ENCODE measurements at places on chromosomes 5 and 9.
A peak's percentile ranks its signal among the peaks of the same experiment; 100 is the strongest.

- DNase-seq: peak; percentile 22
Measured at GRCh38 chr9:38017149-38017884, 51.7 kb downstream of the SHB start.

DNA sequence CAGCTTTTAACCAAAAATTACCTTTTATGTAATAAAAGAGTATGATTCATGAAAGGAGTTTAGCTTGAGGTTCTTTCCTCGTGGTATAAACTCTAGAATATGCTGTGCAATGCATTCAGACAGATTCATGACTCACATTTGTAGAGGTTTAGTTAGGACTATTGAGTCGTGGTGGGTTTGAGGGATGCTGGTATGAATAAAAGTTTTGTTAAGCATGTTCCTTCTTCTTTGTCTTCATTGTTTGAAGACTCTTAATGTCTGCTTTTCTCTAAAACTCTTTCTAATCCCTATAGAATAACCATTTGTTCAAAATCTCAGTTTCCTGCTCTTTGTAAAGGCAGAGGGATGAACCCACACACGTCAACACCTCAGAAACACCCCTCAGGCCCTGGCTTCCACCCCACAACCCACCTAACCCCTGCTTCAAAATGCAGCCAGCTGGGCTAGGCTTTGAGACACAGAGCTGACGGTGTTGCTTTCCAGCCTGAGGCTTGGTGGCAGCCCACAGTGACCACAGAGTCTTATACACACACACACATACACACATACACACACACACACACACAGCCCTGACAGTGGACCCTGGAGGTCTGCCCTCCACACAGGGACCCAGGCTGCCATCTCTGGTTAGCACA lies 69.0 kb upstream of the IRX1 start:
- DNase-seq: no peak

DNA sequence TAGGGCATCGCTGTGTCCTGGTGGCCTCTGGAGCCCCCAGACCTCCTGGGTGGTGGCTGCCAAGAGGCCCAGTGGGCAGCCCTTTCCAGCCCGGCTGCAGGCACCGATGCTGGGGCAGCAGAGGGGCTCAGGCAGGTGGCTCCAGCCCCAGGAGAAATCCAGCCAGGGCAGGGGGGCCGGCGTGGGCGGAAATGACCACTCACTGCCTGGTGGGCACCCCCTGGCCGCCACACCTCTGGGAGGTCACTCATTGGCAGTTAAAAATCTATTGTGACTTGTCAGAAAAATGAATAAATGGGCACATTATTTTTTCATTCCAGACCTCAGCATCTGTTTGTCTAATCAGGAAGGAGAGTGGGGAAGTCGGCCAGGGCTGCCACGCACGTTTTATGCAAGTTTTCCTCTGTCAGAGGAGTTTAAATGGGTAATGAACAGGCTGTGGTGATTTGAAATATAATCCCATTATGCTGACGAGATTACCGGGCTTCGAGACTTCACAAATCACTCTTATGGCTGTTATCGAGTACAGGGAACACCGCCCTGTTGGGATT lies 171.9 kb downstream of the GAPVD1 start:
- DNase-seq: no peak

GRCh38 chr9:116168231-116168630 lies 14.6 kb downstream of the PAPPA start:
- DNase-seq: no peak

GRCh38 chr5:76851728-76852369 lies 2.0 kb downstream of the S100Z start:
- no peak for DNase-seq

DNA sequence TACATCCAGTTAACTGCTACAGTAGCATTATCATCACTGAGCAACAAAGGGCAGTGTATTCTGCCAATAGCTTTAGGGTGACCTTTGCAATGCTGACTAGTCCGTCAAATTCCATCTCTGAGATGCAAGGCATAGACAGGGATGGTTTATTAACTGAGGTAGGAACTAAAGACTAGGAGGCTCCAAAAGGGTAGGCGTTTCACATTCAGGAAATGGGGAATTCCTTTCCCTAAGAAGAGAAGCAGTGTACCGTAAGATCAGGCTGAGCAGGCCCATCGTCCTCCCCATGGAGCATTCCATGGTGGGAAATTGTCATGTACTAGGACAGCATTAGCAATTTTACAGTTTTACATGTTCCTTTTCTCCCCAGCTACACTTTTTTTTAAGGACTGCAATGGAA lies 157.7 kb downstream of the BNC2 start:
- no peak for DNase-seq

DNA sequence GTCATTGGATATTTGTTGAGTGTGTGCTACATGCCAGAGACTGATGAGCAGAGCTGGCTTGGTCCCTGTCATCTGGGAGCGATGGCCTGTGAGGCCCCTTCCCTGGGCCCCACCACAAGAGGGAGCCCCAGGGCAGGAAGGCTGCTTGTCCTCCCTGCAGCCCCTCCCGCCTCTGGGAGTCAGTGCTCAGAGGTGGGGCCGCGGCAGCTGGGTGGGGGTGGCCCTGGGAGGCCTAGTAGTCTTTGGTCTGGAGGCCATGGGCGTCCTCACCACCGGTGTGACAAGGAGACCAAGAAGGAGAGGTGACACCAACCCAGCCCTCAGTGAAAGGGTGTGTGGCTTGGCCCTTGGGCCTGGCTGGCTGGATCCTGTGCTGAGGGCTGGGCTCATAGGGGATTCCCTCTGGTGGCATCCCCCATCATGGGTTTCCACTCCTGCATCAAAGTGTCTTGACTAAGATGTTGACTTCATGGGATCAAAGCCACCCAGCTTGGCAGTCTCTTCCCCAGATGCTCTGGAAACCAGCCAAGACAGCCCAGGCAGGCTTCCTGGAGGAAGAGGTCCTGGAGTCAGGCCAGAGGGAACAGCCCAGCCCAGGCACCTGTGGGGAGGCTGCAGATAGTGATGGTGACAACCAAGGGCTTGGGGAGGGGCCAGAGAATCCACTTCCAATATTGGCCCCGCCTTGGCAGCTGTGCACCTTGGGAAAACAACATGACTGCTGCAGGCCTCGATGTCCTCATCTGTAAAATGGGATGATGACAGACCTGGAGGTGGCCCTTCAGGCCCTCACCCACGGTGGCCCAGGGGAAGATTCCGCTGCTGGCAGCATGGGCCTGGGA lies 166.7 kb downstream of the GAPVD1 start:
- DNase-seq: no peak

DNA sequence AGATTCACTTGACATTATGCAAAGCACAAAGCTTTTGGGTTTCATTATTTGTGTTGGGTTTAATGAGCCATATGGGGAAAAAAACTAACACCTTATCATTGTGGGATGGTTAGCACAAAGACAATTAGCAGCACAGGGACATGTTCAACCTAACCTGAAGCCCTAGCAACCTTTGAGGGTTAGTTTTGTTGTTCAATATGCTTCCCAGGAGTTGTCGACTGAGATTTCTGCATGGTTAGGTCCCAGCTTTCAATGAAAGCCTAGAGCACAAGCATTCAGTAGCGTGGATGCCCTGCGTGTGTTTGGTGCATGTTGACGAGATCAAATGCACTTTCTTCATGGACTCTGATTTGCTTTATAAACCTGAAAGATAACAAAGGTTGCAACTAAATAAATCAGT lies 565.2 kb upstream of the TLE4 start:
- DNase-seq: no peak

- DNase-seq: no peak
Measured at GRCh38 chr5:79595086-79595485, 17.2 kb upstream of the TENT2 start.

DNA sequence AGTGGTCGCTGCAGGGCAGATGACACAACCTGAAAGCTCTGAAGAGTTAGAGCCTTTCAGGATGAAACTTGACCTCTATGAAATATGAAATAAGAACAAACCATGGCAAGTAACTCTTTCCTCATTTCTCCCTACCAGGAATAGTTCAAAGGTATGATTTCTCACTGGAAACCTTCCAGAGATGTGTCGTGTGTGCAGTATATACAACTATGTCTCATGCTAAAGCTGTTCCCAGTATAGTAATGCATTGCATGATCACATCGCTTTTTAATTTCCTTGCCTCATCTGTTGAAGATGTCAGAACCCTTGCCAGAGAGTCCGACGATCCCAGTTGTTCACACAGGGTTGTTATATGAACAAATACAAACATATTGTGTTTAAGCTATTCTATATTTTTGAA lies 45.8 kb upstream of the RGMB start:
- no peak for DNase-seq

DNA sequence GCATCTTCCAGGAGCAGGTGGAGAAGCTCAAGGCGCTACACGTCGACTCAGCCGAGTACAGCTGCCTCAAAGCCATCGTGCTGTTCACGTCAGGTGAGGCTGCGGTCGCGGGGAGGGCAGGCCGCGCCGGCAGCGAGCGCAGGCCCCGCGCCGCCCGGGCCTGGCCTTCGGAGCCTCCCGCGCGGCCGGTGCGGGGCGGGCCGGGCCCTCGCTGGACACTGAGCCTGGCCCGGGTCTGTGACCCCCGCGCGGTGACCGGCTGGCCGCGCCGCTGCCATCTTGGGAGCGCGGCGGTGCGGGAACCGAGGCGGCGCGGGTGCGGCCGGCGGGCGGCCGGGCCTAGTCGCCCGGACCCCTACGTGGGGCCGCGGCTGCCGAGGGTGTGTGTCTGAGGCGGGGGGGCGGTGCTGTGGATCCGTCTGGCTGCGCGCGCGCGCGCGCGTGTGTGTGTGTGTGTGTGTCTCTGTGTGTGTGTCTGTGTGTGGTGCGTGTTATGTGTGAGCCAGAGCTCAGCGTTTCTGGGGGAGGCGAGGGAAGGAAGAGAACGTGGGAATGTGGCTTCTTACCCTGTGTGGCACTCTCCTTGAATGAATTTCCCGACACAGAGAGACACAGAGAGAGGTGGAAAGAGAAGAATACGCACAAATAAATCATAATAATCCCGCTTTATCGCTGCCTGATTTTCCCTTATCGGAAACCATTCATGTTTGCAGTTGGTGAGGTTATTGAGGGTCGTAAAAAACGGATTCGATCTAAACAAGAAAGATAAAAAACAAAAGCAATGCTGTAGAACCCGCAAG lies 5.5 kb downstream of the NR2F1 start:
- no peak for DNase-seq

DNA sequence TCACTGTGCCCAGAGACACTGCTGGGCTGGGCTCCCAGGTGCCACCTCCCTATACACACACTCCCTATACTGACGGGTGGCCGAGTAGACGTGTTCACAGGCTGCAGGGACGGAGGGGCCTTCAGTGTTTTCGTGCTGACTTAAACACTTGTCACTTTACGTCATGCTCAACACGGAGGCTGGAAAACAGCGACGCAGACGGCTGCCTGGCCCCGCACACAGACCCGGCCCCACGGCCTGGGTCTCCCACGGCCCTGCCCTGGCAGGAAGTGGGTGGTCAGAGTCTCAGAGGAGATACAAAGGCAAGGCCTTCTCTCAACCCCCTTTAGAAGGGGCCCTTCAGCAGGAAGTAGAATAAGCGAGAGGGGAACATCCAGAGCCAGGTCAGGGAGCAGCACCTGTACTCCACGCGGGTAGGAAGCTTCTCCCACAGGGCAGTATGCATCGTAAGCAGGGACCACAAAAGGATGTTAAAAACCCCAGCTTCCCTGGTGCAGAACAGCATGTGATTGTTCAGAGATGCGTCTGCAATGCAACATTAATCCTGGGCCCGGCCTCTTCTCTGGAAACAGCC lies 11.9 kb upstream of the TBC1D9B start:
- no peak for DNase-seq

DNA sequence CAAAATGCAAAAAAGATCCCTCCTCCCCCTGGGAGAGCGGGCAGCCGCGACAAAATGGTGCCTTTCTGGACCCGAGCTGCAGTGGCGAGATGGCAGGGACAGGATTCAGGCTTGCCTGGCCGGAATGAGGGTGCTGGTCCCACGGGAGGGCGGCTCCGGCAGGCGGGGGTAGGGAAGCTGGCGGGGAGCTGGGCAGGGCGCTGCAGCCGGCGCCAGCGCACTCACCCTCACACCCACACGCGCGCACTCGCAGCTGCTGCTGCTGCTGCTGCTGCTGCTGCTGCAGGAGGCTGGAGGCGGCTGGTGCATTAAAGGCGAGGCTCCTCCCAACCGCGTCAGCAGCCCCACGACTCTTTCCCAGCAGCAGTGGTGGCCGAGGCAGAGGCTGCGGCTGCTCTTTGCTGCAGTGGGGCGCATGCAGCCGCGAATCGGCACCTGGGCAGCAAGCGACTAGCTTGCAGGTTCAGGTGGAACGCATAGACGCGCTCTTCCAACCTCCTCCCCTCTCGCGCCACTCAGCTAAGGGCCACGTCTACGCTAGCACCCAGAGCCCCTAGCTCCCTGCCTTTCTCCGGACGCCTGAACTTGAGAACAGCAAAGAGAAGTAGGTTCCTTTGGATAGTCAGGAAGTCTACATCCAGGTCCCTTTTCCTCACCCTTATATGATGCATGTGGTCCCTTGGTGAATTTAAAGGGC lies at the start of gene PPP2R2B:
Gene PPP2R2B (minus strand): TSS at position 282 of the 697 bp plus-strand sequence.
- DNase-seq: peak; percentile 79

- DNase-seq: peak; percentile 93
Measured at GRCh38 chr9:136886610-136887597, 588 bp downstream of the TRAF2 start.

DNA sequence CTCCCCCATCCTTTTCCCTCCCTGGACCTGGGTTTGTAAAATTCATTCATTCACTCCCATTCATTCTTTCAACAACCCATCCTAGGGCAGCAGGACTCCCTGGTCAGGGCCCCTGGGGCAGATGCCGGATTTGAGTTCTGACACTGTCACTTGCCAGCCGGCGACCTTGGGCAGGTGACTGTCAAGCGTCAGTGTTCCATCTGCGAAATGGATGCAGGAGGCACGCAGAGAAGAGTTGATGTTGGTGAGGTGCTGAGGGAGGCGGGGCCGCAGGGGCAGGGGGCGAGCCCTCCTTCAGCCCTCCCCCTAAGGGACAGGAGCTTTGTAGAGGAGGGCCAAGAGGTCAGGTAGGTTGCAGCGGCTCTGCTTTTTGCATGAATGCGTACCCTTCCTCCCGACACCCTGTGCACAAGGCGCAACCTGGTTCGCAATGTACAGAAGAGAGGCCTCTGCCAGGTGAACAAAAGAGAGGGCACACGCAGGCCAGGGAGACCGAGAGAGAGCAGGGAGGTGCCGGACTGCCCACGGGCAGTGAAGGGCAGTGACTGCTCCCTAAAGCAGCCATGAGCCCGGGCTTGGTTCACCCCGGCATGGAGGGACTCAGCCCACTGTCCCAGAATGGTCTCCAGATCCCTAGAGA lies 128.1 kb downstream of the BARX1 start:
- peak; percentile 12 for DNase-seq

GRCh38 chr5:116806836-116807235 lies 232.2 kb upstream of the SEMA6A start:
- DNase-seq: no peak

DNA sequence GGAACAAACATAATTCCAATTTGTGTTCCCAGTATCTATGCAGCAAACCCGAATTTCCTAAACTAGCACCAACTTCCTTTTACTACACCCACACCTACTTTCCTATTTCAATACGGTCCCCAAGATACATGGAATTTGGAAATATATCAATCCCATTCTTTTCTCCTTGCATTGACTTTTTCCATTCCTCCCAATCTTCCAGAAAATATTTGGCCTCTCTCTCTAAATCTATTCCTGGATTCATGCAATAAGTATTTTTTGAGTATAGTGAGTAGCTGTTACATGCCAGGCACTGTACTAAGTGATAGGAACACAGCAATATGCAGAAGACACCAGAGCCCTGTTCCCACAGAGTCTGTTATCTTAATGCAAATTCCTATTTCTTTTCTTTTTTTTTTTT lies 216.2 kb upstream of the PIK3R1 start:
- no peak for DNase-seq

Data from H54 (cell line).